ENCODE measurements at places on chromosomes 16 and 17.

DNA sequence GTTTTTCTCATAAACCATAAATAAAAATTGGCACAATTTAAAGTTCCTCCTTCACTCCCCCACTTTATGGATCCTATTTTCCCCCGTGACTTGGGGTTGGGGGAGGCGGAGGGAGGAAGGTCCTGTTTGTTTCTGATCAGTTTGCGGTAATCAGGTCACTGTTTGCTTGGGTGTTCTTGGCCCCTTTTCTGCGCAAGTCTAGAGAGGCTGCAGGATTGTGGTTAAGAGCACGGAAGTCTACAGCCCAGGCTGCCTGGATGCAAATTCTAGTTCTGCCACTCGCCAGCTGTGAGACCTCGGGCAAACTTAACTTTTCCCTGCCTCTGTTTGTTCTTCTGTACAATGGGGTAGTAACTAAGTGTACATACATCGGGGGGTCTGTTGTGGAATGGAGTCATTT is 12.1 kb downstream of the ATP2C2 start:
- DNase-seq, result no peak

DNA sequence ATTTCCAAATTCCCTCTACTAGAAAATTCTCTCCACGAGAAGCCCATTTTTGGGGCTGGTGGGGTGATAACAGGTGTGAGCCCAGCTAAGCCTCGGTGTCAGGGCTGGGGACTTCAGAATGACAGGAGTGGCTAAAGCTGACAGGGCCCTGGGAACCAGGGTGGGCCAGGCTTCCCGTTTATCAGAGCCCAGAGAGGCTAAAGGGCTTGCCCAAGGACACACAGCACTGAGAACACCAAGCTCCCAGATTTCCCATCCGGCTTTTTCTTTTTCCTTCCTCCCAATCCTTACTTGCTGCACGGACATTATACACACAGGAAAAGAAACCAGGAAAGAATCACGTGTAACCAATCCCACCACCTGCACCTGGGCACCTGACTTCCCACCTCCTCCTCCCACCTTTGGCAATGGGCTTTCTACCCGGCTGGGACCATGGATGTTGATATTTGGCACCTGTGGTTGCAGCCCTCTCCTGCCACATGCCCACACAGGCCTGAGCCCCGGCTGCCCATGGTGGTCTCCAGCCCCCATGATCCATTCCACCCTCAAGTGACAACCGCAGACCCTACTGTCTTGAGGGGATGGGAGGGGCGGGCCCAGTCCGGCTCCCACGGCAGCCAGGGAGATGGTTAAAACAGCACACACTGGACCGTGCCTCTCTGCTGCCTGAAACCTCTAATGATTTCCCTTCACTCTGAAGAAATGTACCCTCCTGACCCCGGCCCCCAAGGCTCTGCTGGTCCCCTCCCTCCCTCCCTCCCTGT is 78.9 kb downstream of the ENGASE start:
- no peak for DNase-seq

DNA sequence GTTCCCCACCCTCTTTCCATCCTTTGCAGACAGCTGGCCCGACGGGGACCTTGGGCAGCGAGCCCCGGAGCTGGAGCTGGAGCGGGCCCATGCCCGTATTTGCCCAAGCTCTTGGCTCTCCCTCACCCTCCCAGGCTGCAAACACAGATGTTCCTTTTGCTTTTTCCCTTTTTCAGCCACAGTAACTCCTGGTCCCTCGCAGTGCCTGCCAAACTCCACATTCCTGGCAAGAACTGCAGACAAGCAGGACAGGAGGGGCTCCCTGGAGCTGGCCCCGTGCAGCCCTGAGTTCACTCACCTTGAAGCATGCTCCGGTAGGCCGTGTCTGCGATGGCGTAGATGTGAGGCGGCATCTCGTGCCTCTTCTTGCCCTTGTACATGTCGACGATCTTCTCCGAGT is 33.9 kb downstream of the MYH11 start:
- DNase-seq, result no peak

DNA sequence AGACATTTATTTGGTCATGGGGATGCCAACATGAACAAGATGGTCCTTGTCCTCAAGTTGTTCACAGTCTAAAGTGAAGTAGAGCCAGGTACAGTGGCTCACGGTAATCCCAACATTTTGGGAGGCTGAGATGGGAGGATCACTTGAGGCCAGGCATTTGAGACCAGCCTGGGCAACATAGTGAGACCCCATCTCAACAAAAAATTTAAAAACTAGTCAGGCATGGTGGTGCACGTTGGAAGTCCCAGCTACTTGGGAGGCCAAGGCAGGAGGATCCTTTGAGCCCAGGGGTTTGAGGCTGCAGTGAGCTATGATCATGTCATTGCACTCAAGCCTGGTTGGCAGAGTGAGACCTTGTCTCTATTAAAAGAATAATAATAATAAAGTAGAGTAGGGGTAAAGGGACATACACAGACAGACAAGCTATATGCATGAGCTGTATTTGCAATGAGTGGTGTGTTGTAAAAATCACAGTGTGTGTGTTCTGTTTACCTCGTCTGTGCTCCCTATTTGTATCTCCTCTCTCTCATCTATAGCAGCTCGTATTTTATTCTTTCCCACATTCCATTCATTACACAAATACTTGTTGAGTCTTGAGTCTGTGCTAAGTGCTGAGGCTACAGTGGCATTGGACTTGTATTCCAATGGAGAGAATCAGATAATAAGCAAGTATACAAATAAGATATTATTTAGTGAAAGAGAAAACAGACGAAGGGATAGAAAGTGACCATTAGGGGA is 73.9 kb upstream of the DHX40 start:
- DNase-seq, result no peak

GRCh38 chr17:29603109-29603674 is 10.3 kb downstream of the ANKRD13B start:
- no peak for DNase-seq

GRCh38 chr17:79572136-79572925 is 38.5 kb downstream of the RBFOX3 start:
- DNase-seq, result no peak

DNA sequence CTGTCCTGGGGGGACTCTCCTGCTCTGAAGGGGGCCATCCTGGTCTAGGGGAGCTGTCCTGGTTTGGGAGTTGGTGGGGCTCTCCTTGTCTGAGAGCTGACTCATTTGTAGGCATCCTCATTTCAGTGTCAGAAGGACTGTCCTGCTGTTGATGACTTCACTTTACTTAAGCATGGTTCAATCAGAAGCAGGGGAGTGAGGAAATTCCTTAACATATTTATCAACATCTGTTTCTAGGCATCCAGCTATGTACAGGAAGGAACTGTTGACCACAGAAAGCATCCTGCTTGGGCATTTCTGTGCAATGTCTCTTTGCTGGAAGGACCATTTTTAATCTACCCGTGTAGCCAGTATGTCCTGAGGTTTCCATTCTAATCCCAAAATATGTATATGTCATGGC is 502.7 kb upstream of the HSBP1 start:
- no peak for DNase-seq

- DNase-seq, result no peak
These were observed 4.1 kb downstream of the HS3ST6 start for GRCh38 chr16:1914084-1914608.

- no peak for DNase-seq
These were observed at the start of gene HBQ1 for GRCh38 chr16:180101-180675. TSS of gene HBQ1 (plus strand) at chr16:180459. CDS start at chr16:180487, 28 bp downstream.

GRCh38 chr16:81451753-81452680 is 7.4 kb downstream of the CMIP start:
- DNase-seq, result no peak

DNA sequence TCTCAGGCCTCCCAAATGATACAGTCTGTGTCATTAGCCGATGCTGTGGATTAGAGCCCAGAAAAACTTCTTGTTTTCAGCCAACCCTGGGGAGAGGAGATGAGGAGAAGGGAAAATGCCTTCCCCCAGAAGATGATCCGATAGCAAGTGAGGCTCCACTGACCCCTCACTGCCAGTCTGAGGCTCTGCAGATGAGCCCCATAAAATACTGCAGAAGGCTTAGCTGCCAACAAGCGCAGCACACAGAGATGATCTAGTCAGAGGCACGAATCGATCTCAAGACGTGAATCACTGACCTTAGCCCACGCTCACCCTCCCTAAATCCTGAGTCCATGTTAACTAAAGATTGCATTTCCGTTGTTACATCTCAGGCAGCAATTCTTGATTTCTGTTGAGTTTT is 31.5 kb downstream of the SALL1 start:
- DNase-seq, result no peak

GRCh38 chr16:73019457-73020362 is 28.2 kb downstream of the ZFHX3 start:
- no peak for DNase-seq

GRCh38 chr16:17467923-17468540 is 2.7 kb downstream of the XYLT1 start:
- peak; percentile 38 for DNase-seq

DNA sequence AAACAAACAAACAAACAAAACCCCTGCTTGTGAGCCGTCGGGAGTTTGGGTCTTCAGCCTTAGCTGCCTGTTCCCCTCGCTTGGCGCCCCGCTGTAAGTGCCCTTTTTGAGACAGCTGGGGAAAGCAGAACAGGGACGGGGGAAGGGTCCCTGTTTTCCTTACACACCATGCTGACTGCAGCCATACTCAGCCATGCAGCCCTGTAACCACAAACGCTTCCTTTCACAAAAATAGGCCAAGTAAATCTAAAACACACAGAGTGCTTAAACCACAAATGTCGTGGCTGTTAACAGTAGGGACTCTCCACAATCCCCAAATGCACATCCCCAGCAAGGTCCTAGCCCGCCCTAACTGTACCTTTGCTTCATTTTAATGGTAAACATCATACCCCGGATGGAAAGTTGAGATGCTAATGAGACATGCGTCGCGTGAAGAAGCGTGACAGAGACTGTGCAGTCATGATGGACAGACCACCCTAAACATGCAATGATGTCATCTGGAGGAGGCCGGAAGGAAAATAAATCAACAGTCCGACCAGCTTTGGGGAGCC is 129.9 kb downstream of the MGAT5B start:
- no peak for DNase-seq

DNA sequence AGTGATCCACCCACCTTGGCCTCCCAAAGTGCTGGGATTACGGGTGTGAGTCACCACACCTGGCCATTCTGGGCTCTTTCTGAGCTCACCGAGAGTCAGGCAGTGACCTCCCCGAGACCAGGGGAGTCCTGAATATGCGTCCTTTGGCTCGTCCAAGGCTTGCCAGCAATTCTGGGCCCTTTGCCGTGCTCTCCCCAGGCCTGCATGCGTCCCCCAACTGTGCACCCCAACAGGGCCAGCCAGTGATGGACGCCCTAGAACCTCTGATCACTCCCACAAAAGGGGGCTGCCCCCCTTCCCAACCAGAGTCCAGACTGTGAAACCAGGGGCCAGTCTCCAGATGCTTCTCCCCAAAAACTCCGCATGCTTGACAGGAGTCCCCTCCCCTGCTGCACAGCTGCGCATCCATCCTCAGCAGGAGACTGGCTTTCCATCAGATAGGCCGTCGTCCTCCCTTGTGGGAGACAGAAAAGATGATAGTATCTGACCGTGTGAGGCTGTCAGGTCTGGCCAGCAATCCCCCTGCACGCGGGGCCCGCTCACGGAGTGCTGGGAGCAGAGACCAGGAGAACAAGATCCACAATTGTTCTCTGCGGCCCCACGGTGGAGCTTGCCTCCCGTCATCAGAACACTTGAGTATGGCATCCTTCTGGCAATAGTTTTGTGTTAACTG is 15.5 kb downstream of the HS3ST6 start:
- DNase-seq, result no peak

DNA sequence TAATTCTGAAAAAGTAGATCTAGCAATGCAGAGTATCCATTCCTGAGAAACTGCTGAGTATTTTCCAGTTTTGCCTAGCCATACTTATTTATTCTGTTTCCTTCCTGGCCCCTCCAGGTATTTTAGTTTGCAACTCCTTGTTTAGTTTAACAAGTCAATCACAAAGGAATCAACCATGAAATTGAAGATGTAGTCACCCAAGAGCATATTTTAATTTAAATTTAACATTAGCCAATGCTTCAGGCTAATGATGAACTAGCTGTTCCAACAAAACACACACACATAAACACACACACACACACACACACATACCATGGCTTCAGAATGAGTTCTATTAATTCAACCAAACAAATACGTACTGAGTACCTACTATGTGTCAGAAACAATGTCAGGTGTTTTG is 332.8 kb upstream of the ERCC4 start:
- DNase-seq, result no peak

DNA sequence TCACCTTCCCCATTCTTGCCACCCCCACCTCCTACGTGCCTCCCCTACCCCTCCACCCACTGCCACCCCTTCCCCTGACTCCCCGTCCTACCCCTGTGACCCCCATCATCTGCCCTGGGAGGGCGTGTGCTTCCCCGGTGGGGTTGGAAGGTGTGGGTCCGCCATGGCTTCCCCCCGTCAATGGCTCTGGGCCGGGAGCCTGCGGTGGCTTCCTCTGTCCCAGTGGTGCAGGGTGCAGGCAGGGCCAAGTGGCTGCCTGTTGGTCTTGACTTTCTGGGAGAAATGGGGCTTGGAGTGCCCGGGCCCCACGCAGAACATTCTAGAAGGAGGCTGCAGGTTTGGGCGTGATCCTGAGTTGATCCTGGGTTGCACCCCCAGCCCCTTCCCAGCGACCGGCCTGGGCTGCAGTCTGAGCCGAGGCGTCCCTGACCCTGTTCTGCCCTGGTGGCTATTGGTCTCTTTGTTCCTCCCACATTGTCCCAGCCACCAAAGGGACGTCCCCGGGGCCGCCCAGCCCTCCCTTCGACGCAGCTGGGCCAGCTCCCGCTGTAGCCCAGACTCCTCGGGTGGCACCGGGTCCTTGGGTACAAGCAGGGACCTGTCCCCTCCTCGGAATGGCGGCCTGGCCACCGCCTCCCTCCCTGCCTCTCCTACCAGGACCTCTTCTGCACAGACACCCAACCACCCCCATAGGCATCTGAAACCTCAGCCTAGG is 25.7 kb downstream of the GSE1 start:
- no peak for DNase-seq

GRCh38 chr17:55345132-55345531 is 76.5 kb downstream of the MMD start:
- DNase-seq, result no peak

GRCh38 chr17:66514227-66514806 is 211.9 kb downstream of the PRKCA start:
- no peak for DNase-seq

- no peak for DNase-seq
These were observed 50.6 kb upstream of the MED9 start for GRCh38 chr17:17426184-17426583.

- DNase-seq, result no peak
These were observed 11.0 kb upstream of the EEF2KMT start for GRCh38 chr16:5108505-5109158.

DNA sequence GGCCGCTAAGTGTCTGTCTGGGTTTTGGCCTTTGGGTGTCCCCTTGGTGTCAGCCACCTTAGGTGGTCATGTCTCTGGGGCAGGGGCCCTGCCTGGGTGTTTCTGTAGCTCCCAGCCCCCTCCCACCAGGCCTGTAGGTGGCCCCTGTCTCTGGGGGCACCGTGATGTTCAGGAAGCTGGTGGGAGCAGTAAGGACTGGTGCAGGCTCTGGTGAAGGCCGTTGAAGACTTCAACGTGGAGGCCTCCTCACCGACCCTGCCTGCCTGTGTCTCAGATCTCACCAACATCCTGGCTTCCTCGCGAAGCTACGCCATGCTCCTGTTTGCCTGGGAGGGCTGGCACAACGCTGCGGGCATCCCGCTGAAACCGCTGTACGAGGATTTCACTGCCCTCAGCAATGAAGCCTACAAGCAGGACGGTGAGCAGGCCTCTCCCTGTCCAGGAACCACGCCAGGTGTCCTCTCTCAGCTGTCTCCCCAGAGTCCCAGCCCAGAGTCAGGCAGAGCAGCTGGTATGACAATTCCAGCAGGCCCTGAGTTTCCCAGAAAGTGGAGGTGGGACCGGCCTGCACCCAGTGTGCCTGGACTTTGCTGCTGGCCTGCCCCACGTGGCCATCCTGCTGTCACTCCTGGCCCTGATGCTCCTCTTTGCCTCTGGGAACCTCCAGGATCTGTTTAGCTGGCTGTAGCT is 2.8 kb downstream of the ACE start:
- DNase-seq, result no peak
